DMS79 (cell line): ENCODE measurements at places on chromosomes 4 and X.

DNA sequence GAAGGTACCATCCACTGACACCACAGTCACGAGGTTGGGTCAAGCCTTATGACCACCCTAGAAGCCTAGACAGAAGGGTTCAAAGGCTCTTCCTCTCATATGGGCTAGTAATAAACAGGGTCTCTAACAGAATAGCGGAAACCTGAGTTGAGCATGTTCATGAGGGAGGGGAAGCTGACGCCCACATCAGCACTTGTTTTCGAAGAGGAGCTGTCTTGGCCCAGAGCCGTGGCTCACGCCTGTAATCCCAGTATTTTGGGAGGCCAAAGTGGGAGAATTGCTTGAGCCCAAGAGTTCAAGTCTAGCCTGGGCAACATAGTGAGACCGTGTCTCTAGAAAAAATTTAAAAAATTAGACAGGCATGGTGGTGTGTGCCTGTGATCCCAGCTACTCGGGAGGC lies 21.5 kb upstream of the TMSB4X start:
- DNase-seq = no peak

DNA sequence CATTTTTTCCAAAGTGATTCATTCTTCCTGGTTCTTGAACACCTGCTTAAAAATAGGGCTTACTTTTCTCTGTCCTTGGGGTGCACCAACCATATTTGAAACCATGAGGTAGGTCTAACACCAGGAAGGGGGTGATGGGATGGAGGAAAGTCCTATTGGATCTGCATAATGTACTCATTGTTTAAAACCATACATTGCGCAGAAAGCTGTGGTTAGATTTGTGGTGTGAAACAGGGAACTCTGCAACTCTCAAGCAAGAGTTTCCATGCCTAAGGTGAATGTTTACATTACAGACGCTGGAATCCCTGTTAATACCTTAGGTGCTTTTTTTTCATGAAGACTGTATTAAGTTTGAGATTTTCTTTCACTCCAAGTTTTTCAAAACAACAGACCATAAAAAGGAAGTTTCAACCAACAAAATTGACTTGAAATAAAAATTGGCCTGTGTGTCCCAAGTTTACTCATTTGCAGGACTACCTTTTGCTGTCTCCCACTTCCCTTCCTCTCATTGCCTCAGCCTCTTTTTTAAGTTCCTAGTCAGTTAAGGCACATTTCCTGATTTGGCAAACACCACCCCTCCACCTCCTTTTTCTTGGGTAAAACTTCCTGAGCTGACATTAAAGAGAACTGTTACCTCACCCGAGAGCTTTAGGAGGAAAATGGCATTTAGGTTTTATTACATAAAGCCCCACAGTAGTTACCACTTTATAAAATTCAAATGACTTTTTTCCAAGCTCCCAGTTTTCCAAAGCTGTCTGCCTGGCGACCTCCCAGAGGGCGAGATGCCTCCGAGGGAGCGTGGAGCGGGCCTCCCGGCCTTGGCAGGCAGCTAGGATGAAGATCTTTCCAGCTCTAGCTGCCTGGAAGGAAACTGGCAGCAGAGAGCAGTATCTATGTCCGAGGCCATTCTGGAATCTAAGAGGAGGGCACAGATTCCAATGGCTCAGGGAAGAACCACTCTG lies 47.9 kb upstream of the RBPJ start:
- DNase-seq = no peak

- no peak for DNase-seq
Observed at GRCh38 chrX:15416133-15416993, 32.1 kb upstream of the VEGFD start.

DNA sequence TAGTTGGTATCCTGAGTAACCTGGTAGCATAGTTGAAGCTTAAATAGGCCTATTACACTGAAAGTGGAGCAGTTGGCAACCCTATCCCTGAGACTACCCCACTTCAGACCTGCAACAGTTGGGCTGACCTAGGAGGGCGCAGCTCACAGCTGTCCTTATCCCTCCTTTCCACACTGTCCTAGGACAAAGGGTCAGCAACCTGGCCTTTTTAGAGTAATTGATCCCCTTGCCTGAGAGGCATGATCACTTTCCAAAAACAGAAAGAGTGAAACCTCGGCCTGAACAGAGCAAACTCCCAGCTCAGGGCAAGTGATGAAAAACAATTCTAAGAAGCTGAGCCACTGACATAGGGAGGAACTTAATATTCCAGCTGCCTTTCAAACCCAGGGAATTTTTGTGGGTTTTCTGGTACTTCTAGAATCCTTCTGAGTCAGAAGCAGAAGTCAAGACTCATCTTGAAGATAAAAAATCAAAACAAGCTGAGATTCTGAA lies 94.9 kb upstream of the MYOZ2 start:
- no peak for DNase-seq

DNA sequence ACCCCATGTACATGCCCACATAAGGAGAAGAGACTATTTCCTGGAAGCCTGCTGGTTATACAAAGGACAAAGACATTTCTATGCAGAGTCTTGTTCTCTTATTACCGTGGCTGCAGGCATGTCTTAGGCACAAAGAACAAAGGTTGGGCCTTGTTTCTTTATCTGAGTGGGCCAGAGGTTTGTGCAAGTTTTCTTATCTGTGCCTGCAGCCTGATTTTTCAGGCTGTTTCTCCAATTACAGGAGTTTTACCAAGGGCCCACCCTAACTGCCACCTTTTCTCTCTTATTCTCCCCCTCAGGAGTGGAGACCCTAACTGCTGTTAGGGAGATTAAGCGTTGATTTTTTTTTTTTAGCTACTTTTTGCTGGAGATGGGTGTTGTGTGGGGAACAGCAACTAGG lies 3.5 kb downstream of the TENT5D start:
- DNase-seq = no peak

DNA sequence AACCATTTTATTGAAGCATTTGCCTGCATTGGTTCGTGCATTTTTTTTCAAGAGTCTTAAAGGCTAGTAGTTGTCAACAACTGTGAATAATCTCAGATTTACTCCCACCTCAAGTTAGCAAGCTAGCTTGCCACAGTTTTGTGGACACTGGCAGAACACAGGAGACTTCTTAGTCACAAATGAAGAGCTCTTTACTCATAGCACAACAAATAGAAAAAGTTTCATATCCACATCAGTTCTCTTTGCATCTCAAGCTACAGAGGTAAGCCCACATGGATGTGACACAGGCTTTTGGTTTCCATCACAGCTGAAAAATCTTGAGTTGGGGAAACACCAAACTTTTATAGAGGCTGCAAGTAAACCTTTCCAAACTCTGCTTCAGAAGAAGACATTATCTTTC lies 2315.7 kb upstream of the TENM3 start:
- no peak for DNase-seq

- no peak for DNase-seq
Observed at GRCh38 chrX:103663981-103664762, 22.3 kb downstream of the MORF4L2 start.

DNA sequence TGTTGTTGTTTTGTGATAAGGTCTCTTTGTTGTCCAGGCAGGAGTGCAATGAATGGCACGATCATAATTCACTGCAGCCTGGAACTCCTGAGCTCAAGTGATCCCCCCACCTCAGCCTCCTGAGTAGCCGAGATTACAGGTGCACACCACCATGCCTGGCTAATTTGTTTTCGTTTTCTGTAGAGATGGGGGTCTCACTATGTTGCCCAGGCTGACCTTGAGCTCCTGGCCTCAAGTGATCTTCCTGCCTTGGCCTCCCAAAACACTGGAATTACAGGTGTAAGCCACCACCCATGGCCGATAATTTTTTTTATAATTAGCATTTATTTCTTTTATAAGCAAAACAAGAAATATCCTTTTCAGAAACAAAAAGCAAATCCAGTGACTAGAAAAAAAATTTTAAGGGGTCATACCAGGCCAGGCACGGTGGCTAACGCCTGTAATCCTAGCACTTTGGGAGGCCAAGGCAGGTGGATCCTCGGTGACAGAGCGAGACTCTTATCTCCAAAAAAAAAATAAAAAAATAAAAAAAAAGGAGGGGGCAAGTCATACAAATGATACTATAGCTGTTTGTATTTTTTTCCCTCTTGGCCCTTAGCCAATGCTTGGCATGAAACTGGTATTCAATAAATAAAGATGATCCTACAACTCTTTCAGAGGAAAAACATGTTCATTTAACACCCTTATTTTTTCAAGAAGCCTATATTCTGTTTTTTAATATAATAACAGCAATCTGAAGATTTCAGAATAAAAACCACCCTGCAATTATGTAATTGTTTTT lies 3.4 kb downstream of the PLAC8 start:
- DNase-seq = no peak

- no peak for DNase-seq
Observed at GRCh38 chrX:99078301-99078700, 1331.8 kb downstream of the PCDH19 start.

DNA sequence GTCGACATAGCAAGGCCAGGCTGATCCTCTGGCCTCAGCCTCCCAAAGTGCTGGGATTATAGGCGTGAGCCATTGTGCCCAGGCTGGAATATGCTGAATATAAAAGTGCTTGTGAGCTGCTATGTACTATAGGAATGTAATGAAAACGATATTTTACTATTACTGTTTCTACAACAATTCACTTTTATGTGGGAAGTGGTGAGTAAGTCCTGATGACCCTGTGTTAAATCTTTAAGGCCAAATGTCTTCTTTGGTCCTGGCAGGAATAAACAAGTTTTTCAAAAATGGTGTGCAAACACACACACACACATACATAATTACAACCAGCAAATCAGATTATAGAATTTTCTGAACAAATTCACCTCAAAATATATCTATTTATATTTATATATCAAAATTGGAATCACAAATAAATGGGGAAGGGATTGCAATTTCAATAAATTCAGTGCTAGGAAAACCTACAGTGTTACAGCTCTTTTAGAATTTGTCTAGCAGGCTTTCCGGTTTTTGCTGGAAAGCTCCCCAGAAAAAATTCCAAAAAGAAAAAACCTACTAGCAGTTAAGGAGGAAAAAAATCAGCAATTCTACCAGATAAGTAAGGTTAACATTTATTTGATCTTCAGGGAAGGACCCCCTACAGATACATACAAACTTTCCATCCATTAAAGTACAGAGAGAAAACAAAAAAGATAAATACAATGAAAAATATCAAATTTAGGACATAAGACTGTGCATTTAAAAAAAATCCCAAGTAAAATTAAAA lies 17.9 kb downstream of the SMIM14 start:
- no peak for DNase-seq

- DNase-seq = no peak
Observed at GRCh38 chr4:158858410-158859199, 89.8 kb downstream of the FNIP2 start.

DNA sequence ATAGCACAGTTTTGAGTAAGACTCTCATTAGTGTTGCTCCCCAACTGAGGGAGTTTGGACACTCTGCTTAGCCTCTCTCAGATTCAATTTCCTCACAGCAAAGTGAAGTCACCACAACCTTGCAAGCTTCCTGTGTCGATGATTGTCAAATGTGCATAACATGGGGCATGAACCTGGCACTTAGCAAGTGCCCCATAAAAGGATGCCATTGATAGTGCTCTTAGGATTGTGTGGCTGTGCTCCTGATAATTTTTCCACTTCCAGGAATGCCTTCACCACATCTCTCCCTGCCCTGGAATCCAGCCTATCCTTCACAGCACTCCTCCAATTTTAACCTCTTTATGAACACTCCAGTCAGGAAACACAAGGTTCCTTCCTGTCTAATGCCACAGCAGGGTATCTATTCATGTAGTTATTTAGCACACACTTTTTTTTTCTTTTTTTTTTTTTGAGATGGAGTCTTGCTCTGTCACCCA lies 309.4 kb downstream of the PPP3CA start:
- DNase-seq = no peak

- DNase-seq = no peak
Observed at GRCh38 chr4:98627531-98628257, 30.7 kb downstream of the TSPAN5 start.

- no peak for DNase-seq
Observed at GRCh38 chrX:150060406-150060805, 122.1 kb upstream of the EOLA2 start.
